GM04503 (cell line): ENCODE measurements at places on chromosomes 7 and 10.
A peak's percentile ranks its signal among the peaks of the same experiment; 100 is the strongest.

- peak; percentile 94 for DNase-seq
Measured at GRCh38 chr10:91349381-91349780, 60.8 kb upstream of the HECTD2 start.

DNA sequence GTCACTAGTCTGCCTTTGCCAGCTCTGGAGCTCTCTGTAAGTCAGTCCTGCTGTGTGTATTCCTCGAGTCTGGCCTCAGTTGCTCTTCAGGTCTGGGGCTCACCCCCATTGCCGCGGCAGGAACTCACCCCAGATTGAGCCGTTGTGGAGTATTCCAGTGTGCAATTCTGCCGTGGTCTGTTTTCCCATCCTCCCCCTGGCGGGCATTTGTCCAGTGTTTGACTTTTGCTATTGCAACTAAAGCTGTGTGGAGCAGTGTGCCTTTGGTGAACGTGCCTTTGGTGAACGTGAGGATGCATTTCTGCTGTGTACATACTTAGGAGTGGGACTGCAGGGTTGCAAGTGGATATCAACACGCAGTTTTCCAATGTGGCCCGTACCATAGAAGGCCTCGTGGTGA lies 134.5 kb downstream of the FAM53B start:
- DNase-seq: no peak

DNA sequence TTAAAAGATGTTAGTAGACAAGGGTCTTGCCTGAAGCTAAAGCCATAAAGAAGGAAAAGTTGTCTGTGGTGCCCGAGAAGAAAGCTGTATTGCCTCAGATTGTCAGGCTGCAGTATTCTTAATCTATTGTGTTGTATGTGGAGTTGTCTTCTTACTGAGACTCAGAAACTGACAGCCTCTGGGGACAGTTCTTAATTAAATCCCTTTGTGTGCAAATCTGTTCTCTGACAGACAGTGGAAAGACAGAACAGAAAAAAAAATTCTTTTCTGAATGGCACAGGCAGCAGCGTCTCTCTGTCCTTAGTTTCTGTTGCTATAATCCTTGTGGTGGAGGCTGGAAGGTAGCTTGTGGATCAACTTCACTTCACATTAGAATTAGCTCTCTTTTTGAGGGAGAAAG lies 16.8 kb downstream of the VWC2 start:
- no peak for DNase-seq

DNA sequence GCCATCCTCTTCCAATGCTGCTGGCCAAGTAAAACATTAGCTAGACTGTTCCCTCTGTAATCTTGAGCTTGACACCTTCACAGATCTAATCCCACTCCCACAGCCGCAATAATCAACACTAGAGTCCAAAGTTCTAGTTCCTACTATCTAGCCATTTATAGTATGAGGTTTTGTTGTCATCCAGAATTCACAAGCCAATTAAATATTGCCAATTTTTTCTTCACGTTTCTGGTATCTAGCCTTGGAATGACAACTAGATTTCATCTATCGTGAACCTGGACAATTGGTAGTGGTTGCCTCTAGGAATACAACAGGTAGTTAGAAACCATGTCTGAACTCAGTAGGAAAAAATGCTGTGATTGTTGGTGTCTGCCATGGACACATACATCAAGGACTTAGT lies 10.4 kb downstream of the WASL start:
- DNase-seq: no peak

- no peak for DNase-seq
Measured at GRCh38 chr7:98685541-98685940, 68.5 kb downstream of the NPTX2 start.

DNA sequence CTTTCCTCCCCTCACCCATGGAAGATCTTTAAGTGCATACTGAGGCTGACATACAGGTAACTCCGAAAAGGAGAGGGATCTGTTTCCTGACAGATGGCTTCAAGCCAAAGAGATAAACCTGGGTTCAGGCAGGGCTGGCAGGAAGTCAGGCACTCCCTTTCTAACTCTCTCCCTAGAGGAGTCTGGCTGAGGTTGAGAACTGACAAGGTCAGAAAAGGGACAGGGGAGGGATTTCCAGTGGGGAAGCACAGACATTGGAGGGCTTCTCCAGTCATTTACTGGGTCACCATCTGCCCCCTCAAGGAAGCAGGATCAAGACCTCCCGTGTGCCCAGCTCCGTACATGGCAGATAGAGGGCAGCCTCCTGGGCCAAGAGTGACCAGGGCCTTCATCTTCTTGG lies 31.6 kb downstream of the TLX1 start:
- DNase-seq: no peak

DNA sequence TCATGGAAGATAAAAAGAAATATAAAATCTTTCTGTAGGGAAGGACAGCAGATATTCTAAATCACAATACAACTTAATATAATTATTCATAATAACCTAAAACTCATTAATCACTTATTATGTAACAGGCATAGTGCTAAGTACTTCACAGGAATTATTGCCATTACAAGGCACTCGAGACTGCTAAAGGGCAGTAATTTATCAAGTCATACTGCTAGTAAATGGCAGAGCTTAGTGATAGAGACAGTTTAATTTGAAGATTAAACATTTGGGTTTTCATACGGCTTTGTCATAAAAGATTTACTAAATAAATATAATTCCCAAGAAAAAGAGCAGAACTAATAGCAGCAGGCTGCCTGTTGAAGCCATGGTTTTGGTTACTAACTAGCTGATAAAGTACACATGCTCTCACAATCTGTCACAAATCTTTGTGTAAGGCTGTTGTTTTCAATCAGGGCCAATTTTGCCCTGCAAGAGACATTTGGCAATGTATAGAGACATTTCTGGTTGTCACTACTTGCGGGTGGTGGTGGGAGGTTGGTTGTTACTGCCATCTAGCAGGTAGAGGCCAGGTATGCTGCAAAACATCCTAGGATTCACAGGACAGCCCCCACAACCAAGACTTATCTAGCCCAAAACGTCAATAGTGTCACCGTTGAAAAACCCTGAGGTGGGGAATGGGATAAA lies 233.3 kb upstream of the CACNA2D1 start:
- DNase-seq: no peak

DNA sequence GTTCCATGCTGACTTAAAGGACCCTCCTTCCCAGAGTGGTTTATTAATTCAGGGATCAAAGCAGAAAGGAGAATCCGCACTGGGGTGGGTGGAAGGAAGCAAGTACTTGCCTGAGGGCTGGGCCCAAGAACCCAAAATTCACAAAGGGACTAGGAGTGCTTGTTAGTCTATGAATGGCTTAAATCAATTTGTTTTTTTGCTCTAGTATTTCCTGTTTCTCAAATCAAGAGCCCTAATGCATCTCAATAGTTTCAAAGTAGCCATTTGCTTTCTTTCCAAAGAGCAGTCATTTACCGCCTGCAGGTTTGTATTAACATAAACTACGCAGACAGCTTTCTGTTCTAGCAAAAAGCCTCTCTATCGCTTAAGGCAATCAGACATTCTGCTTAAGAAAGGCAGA lies 44.2 kb upstream of the SLC35G1 start:
- no peak for DNase-seq

DNA sequence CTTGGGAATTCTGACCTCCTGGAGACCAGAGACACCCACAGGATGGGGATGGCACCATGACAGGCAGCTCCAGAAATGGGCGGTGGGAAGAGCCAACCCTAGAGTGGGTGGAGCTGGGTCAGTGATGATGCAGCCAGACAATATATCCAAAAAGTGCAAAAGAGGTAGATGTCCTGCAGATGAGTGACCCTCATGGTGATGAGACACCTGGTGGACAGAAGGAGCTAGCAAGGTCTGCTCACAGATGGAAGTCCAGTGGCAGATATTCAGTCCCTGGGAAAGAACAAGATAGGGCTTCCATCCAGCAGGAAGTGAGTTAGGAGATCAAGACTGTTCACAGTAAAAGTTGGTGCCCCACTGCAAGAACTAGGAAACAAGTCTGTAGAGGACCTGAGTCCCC lies 19.2 kb upstream of the GRB10 start:
- DNase-seq: no peak

DNA sequence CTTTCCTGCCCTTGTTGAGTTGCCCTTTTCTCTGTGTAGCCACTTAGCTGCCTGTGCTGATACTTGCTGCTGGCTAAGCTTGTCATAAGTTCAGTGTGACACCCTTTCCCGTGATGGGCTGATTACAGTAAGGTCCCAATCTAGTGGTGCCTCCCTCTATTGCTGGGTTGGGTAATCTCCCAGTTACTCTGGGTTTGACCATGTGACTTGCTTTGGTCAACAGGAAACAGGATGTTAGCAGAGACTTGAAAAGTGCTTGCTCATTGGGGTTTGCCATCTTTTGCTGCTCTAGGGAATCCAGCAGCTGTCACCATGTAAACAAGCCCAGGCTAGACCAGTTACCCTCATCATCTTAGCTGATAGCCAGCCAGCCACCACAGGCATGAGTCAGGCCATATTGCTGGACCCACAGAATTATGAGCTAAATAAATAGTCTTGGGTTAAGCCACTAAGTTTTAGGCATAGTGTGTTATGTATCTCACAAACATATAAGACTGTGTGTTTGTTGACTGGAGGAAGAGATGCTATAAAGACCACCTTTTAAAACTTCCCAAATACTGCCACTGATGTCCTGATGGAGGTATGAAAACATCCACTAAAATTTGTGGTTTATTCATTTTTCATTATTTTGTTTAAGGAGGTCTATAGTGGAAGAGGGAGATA lies 4.0 kb upstream of the LEP start:
- peak; percentile 95 for DNase-seq

DNA sequence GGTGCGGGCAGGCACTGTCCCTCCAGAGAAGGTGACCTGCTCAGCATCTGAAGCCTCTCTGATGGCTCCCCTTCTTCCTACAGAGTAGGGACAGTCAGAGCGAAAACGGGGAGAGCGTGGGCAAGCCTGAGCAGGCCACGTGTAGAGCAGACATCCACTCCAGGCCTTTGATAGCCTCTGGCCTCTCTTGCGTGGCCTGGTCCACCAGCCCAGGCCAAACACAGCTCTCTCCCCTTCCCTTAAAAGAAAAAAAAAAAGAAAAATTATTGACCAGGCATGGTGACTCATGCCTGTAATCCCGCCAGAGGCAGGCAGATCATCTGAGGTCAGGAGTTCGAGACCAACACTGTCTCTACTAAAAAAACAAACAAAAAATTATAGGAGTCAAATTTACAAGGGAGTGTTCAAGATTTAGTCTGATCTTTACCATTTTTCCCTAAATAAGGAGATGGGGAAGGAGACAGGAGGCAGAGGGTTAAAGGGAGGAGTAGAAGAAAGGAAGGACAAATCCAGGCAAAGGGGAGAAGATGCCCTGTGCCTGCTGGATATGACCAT lies 84.8 kb downstream of the PLXNA4 start:
- DNase-seq: no peak

GRCh38 chr10:55214608-55215007 lies 413.6 kb upstream of the PCDH15 start:
- no peak for DNase-seq

GRCh38 chr7:98038321-98038720 lies 48.3 kb upstream of the OCM2 start:
- DNase-seq: no peak

GRCh38 chr10:28470873-28471651 lies 61.9 kb upstream of the WAC start:
- DNase-seq: peak; percentile 4

DNA sequence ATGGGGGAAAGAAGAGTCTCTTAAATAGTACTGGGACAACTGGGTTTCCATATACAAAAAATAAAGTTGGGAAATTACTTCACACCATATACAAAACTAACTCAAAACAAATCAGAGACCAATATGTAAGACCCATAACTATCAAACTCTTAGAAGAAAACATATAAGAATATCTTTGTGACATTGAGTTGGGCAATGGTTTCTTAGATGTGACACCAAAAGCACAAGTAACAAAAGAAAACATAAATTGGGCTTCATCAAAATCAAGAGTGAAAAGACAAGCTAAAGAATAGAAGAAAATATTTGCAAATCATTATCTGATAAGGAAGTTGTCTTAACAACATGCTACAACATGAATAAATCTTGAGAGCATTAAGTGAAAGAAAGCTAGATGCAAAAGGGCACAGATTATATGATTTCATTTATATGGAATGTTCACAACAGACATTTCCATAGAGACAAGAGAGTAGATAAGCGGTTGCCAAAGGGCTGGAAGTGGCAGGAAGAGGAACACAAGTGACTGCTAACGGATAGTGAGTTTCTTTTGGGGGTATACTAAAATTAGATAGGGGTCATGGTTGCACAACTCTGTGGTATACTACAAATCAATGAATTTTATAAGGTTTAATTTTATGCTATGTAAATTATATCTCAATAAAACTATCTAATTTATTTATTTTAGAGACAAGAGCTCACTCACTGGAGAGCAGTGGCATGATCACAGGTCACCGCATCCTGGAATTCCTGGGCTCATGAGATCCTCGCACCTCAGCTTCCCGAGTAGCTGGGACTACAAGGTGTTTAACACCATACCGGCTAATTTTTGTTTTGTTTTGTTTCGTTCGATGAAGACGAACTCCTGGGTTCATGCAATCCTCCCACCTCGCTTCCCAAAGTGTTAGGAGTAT lies 35.4 kb downstream of the JMJD1C start:
- DNase-seq: peak; percentile 40

DNA sequence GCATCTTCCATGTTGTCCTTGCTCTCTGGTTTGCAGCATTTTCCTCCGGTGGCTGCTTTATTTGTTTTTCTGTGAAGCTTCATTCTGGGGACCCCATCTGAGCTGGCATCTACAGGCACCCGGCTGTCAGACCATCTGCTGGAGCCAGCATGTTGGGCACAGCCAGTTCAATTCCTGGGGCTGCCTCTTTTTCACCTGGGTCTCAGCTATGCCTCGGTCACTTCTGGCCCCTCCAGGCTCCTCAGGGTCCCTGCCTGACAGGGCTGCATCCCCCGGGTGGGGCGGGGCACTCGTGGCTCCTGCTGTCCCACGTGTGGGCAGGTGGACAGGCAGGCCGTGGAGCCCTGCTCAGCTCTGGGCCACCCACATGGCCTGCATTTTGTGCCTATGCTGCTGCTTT lies 8.1 kb downstream of the SCART1 start:
- no peak for DNase-seq

GRCh38 chr7:115883629-115884028 lies 146.9 kb downstream of the TFEC start:
- DNase-seq: no peak

DNA sequence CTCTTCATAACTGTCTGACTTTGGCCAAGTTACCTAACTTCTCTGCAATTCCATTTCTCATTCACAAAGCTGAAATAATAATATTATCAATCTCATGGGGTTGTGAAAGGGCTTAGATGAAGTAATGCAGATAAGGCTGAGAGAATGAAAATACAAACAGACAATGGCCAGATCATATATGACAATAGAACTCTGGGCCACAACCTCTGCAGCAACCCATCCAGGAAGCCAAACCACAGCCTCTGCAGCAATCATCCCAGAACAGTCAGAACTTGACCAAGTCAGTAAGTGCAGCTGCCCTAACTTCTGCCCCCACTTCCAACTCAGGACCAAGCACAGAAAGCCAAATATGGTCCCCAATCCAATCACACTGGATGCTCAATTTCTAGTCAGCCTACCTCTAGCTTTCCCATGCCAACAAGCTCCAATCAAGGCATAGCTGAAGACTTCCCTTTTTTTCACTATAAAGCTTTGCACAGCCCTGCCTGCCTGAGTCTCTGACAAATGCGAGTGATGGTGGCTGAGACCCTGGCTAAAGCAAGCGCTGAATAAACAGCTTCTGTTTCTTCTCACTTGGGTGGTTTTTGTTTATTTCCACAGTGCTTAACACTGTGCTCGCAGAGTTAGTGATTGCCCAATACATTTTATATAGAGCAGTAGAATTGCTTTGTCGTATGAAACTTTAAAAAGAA lies 34.8 kb upstream of the TNPO3 start:
- no peak for DNase-seq
